ENCODE measurements at places on chromosomes 4 and X.

DNA sequence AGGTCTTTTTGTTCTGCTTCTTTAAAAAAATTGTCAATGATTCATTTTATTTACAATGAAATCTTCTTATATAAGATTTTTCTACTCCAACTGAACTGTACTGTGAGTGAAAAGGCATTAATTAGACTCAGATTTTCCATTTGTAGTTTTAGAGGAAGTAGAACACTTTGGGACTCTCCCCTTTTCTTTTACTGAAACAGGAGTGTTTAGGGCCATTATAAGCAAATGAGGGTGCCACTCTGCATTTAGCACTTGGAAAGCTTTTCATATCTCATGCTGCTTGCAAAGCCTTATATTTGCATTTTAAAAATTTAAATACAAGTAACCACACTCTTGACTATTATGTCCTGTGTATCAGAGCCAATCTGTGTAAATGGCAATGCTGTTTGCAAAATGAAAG lies 584.3 kb downstream of the KLHL13 start:
- DNase-seq = no peak

- DNase-seq = no peak
Observed at GRCh38 chrX:134115270-134115669, 121.7 kb upstream of the CCDC160 start.

GRCh38 chr4:186651624-186652023 lies 72.0 kb downstream of the FAT1 start:
- no peak for DNase-seq

- peak; percentile 39 for DNase-seq
Observed at GRCh38 chr4:32031026-32031425, 1310.9 kb downstream of the PCDH7 start.

GRCh38 chr4:7763788-7764187 lies 175.9 kb downstream of the AFAP1 start:
- DNase-seq = peak; percentile 22

- DNase-seq = no peak
Observed at GRCh38 chr4:87053802-87054767, 119.3 kb downstream of the AFF1 start.

GRCh38 chrX:139211568-139212182 lies 318.9 kb upstream of the F9 start:
- DNase-seq = no peak

DNA sequence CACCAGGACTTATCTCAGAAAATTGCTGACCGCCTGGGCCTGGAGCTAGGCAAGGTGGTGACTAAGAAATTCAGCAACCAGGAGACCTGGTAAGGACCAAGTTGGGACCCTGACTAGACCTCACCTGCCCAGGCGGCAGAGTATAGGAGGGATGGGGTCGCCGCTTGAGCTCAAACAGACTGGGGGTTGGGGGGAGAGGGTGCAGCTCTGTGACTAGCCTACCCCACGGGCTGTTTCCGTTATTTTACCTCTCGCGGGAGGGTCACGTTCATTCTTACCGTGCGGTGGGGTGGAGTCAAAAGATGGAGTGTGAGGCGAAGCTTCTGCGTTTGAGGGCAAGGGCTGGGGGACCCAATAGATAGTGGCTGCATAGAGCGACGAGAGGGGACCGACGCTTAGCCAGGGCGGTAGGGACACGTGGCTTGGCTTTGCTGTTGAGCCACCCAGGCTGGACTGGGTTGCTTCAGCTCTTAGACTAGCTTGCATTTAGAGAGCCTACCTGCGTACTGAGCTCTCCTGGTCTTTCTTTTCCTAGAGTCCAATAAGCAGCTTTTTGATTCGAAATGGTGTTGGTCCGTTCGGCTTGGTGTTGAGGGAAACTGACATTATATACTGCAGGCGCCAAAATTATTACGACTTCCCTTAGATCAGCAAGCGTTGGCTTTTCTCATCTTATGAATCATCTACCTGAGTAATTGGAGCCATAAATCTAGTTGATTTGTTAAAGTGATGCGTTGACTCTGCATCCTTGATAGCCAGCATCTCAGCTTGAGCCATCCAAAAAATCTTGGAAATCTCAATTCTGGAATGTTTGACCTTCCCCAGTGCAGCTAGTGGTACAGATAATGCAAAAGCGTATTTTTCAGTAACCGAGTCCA lies 591 bp downstream of the PRPS1 start:
- DNase-seq = no peak
